Left ventricle myocardium superior (tissue), 1 donor: ENCODE measurements at places on chromosomes 7 and 10. TPM values are rescaled to one million over a fixed set of nuclear protein-coding genes. Genes with fewer than 3 reads are reported as not detected.

TCERG1L gene
- not detected for total RNA-seq

SFXN3 gene
- total RNA-seq, result 11.0 TPM

FAM25C gene
- total RNA-seq, result not detected

C10orf90 gene
- not detected for total RNA-seq

- no peak for DNase-seq
Observed at GRCh38 chr10:43903451-43903850, 254.8 kb upstream of the ZNF32 start.

GRCh38 chr7:74023092-74023536 lies 4.9 kb upstream of the ELN start:
- peak; percentile 67 for DNase-seq

DNA sequence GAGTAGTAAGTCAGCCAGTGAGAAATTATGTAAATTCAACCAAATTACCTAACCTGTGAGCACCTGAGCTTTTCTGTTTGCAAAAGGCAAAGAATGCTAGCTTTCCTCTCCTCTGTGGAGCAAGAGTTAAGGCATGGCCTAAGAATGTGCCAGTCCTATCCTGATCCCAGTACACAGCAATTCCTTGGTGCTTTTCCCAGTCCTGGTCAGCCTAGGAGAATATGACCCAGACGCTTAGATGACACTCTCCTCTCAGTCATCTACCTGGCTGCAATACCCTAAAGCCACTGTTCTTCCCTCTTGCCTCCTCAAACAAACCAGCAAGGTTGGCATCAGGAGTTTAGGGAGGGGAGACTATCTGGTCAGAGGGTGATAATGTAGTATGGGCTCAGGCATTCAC lies 4.1 kb downstream of the PDLIM1 start:
- no peak for DNase-seq

DNA sequence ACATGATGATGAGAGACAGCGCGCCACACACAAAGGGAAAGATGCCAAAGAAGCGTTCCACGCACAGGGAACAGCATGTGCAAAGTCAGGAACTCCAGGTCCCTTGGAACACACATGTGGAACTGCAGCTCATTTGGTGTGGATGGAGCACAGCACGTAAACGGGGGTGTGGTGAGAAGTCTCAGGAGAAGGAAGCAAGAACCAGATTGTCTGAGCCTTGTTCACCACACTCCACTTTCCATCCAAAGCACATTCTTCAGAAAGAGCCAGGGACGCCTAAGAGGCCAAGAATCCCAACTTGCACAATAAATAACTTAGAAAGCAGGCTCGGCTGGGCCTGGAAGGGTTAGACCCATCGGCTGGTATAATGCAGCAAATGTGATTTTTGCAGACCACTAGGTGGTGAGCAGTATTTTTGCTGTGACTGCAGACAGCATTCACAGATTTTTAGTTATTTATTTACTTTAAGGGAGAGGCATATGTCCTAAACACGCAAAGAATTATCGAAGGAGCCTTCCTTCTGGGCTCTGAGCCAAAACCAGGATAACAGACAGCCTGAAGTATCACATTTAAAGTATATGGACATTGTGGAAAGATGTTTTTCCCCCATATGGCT lies 27.9 kb upstream of the ASCC1 start:
- peak; percentile 69 for DNase-seq

GRCh38 chr7:80524693-80525092 lies 12.8 kb upstream of the GNAT3 start:
- no peak for DNase-seq
